NCI-H510A (cell line): ENCODE measurements at places on chromosomes 2 and 18.

DNA sequence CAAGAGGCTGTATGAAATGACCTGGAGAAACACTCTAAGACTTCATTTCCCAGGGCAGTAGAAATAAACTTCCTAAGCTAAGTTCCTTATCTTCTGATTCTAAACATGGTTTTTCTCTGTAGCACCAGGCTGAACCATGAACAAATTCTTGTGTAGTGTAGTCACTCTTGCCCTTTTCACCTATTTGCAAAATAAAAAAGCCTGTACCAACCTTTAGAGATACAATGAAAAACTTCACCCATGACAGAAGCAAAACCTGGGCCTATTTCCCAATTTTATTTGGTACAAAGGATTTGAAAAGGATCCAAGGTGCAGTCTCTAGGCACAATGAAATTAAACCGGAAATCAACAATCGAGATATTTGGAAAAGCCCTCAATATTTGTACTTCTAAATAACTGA is 43.6 kb downstream of the POLR1A start:
- no peak for DNase-seq

DNA sequence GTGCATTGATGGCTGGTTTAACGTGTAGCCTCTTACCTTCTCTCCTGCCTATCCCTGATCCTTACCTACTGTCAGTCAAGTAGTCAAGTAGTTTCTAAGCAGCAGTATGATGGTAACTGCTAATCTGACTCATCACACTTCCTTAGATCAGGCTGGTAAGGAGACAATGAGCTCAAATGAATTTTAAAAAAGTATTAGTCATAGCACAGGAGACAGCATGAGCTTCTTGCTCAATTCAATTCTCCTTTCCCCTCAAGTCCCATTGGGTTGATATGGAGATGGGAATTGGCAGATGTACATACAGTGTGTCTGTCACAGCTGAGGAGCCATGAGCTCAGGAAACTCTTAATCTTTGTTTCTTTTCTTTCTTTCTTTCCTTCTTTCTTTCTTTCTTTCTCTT is 799.7 kb downstream of the LRP1B start:
- DNase-seq: no peak

DNA sequence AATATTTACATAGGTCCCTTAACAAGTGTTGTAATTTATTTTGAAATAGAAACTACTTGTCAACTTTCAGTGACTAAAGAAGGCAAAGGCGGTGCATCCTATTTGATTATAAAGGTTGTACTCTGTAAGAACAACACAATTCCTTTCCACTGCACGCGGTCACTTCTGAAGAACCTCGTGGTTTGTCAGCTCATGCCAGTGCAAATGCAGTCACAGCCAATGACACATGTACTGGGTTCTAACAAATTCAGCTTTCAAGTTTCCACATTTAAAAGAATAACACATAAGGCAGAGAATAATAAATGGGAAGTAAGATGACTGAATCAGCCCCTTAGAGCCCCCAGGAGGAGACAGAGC is 39.7 kb downstream of the CYB5A start:
- no peak for DNase-seq

DNA sequence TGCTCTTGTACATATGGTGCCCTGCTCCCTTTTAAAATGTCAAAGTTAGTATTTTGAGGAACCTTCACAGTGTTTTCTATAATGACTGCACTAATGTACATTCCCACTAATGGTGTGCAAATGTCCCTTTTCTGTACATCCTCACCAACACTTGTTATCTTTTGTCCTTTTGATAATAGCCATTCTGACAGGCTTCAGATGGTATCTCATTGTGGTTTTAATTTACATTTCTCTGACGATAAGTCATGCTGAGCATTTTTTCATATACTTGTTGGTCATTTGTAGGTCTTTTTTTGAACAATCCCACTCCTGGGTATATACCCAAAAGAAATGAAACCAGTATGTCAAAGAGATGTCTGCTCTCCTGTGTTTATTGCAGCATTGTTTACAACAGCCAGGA is 268.3 kb downstream of the FBXO15 start:
- DNase-seq: no peak

- no peak for DNase-seq
Measured at GRCh38 chr2:225381609-225382008, 17.9 kb upstream of the NYAP2 start.

- no peak for DNase-seq
Measured at GRCh38 chr18:68724021-68724420, 9.1 kb upstream of the TMX3 start.

DNA sequence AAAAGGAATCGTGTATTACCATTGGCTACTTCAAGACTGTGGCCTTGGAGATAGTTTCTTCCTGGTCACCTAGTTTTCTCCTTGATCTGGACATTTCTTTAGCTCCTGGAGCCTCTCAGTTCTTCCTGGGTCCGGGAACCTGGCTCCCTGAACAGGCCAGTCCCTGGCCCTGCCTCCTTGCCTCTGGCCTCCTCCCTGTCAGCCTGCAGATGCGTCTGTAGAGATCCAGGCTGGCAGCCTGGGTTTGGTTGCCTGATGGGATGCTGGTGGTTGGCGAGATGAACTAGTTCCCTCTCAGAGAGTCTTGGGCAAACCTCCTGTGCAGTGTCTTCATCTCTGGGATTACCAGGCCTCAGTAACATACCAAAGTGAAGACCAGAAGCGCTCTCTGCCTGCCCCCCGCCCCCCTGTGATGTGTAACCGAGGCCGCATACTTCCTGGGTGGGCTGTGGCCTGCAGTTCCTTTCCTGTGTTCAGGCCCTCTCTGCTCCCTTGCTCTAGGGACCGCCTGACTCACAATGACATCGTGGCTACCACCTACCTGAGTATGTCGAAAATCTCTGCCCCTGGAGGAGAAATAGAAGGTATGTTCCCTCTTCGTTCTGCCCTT is 85.4 kb downstream of the DYSF start:
- no peak for DNase-seq

DNA sequence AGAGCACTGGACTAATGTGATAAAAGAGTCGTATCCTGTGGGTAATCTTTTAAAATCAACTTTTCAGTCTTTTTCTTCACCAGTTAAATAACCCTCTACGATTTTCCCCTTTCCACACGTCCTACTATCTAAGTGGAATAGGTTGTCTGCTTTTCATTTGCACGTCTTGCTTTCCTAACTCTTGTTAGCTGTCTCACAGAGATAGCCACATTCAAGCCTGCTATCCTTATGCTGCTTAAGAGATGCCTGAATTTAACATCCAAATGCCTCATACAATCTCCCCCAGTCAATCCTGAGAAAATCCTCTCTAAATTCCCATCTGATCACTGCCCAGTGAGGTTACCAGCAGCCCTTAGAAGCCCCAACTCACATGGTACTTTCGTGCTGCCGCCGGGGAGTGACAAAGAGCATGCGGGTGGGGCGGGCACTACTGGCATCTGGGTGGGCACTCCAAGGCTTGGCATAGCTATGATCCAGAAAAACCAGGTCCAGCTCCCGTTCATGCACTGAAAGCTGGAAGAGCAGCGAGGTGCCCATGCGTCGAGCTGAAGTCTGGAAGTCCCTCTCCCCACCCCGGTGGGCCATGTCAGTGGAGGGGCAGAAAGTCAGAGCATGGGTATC is 1.5 kb downstream of the KANSL3 start:
- no peak for DNase-seq

GRCh38 chr18:24629921-24630320 is 169.5 kb downstream of the HRH4 start:
- DNase-seq: no peak

- no peak for DNase-seq
Measured at GRCh38 chr2:197813093-197813787, 8.8 kb downstream of the PLCL1 start.

DNA sequence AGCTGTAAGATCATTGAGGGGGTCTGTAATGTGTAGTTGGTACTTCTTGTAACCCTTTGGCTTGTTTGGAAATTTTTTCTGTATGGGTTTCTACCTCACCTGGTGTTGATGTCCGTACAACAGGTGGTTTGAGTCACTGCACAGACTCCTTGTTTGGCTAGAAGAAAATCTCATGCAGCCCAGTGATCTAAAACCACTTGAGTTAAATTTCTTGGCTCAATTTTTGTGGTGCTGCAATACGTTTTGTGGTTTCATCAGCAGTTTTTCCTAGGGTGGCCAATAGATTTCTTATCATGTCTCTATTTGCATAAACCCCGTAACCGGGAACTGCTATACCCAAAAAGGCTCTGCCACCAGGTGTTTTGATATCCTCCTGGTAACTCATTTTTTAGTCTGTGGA is 43.4 kb downstream of the CERS6 start:
- DNase-seq: no peak

DNA sequence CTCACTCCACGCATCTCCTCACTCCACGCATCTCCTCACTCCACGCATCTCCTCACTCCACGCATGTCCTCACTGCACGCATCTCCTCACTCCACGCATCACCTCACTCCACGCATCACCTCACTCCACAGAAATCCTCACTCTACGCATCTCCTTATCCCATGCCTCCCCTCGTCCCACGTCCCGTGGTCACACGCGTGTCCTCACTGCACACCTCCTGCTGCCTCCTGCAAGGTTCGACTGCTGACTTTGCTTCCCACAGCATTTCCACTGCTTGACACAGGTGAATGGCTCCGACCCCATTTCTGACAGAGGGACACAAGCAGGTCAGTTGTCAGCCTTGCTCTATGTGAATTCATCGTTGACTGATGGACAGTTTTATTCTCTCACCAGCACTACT is 103.0 kb downstream of the USP40 start:
- no peak for DNase-seq
